Esophagus mucosa (tissue), 1 donor: ENCODE measurements at places on chromosomes 5 and 9.
A peak's percentile ranks its signal among the peaks of the same experiment; 100 is the strongest.

GRCh38 chr9:15606643-15607472, 54.0 kb downstream of the CCDC171 start:
- ATAC-seq, result no peak

- no peak for ATAC-seq
These were observed 401.3 kb downstream of the MTRR start for GRCh38 chr5:8270246-8270645.

GRCh38 chr5:150236313-150236712, 46.5 kb downstream of the SLC6A7 start:
- ATAC-seq, result no peak

- ATAC-seq, result peak; percentile 68
These were observed 456.2 kb downstream of the RASEF start for GRCh38 chr9:82606492-82607382.

DNA sequence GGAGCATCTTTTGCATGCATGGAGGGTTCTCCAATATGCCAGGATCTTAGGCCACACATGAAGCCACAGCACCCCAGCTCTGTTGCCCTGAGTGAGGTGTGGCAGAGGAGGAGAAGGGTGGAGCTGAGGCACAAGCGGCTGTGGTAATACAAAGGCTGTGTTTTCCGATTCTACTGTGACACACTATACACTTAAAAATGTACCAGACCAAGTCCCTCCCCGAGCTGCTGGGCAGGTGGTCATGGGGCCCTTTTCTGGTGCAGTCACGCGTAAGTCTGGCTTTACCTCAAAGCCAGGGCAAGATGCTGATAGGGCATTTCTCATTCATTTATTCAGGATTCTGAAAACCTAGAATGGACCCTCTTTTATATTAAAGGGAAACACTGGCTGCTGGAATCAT, 3.7 kb downstream of the ADGRV1 start:
- ATAC-seq, result no peak

- no peak for ATAC-seq
These were observed 378.2 kb upstream of the GRAMD2B start for GRCh38 chr5:126044931-126045565.

DNA sequence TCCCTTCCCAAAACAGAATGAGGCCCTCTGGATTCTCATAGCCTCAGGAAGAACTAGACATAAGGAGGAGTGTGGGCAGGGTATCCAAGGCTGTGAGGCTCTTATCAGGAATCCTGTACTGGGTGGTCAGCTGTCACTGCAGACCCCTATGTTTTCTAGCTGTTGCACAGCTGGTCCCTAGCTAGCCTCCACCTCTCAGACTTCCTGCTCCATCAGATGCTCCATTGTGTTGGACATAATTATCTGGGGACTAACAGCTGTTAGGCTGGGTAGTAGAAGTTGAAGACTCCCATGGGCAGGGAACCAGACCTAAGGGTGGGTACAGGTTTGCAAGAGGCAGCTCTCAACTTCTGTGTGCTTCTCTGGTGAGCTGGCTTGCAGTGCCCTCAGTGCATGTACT, 18.4 kb downstream of the FAM219A start:
- no peak for ATAC-seq

DNA sequence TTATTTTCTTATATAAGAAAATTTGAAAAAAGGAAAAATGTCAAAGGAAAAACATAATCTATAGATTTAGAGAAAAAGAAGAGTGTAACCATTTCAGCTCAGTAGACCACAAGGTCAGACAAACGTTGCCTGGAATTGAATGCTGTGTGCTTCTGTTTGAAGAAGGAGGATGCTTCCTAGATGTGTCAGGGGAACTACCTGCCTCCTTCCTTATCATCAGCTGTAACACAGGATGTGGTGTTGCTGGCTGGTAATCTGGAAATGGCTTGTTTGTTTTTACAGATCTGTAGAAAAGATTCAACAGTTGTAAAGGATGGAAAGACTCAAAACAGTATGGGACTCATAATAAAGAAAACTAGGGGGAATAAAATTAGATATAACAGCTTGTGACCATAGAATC, 160.7 kb upstream of the MEF2C start:
- ATAC-seq, result no peak
